ENCODE measurements at places on chromosomes 2 and 18. TPM values are rescaled to one million over a fixed set of nuclear protein-coding genes. Genes with fewer than 3 reads are reported as not detected.
A peak's percentile ranks its signal among the peaks of the same experiment; 100 is the strongest.

Gene TWIST2
- not detected for total RNA-seq

DNA sequence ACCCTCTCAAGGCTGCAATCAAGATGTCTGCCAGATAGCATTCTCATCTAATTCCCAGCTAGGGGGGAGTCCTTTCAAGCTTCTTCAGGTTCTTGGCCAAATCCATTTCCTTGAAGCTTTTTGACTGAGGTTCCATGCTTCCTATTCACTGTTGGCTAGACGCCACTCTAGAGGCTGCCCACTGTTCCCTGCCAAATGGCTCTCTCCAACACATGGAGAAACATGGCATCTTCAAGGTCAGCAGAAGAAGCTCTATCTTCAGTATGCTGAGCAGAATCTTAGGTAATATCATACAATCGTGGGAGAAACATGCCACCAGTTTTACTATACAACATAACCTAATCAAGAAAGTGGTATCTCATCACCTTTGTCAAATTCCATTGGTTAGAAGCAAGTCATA is 1985.1 kb upstream of the CELF4 start:
- no peak for DNase-seq
- no peaks in the 10 kb centered on the region for H3K4me1 ChIP-seq
- H3K27ac ChIP-seq = no peak overlapping the region

DNA sequence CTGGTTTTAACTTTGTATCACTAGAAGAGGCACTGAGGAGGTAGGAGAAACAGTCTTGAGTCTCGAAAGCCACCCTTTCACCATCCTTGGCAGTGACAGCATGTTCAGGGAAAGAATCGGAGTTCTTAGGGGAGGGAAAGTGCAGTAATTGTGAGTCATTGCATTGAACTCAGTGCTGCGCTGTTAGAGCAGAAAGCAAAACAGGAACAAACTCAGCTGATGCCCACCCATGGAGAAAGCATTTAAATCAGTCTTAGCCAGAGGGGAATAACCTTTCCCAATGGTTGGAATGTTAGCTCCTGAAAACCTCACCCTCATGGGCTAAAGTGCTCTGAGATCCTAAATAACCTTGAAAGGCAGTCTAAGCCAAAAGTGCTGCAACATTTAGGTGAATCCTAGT is 845.6 kb upstream of the CNTNAP5 start:
- H3K27me3 ChIP-seq = no peaks in the 10 kb centered on the region
- no peak overlapping the region for H3K4me3 ChIP-seq
- no peaks in the 10 kb centered on the region for H3K36me3 ChIP-seq
- no peak for DNase-seq
- no peak overlapping the region for H3K27ac ChIP-seq

DNA sequence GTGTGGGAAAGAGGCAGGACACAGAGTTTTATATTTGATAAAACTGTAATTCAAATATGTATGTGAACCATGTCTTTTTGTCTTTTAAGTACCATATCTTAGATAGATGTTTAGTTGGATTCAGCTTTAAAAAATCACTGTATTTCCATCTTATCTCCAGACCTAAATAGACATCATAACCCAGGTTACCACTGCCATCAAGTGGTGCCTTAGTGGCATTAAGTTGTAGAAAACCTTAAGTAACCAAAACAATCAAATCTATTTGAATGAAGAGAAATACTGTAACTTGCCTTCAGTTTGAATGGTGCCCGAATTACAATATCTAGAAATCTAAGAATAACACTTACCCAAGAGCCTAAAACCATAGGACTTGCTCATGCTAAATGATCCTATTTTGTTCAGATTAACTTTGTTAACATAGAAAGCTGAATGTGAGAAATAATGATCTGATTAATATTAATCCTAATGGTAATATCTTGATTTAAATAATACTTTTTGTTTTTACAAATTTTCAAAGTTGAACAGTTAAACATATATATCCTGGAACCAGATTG is 92.5 kb upstream of the MAP2 start:
- no peaks in the 10 kb centered on the region for H3K36me3 ChIP-seq
- no peak overlapping the region for H3K4me3 ChIP-seq
- H3K4me1 ChIP-seq = no peaks in the 10 kb centered on the region
- H3K27me3 ChIP-seq = peaks cover 2% of the 10 kb centered on the region
- no peak overlapping the region for H3K27ac ChIP-seq

- H3K36me3 ChIP-seq = no peaks in the 10 kb centered on the region
- peaks cover 27% of the 10 kb centered on the region for H3K27me3 ChIP-seq
- H3K27ac ChIP-seq = no peak overlapping the region
- H3K4me3 ChIP-seq = no peak overlapping the region
- H3K4me1 ChIP-seq = no peaks in the 10 kb centered on the region
Measured at GRCh38 chr2:165401285-165401852, 68.1 kb upstream of the CSRNP3 start.

- no peaks in the 10 kb centered on the region for H3K27me3 ChIP-seq
- no peak overlapping the region for H3K4me3 ChIP-seq
- no peaks in the 10 kb centered on the region for H3K4me1 ChIP-seq
- no peaks in the 10 kb centered on the region for H3K36me3 ChIP-seq
- DNase-seq = no peak
- no peak overlapping the region for H3K27ac ChIP-seq
Measured at GRCh38 chr2:23235292-23235691, 149.7 kb upstream of the KLHL29 start.

- no peaks in the 10 kb centered on the region for H3K4me1 ChIP-seq
- no peak overlapping the region for H3K4me3 ChIP-seq
- H3K36me3 ChIP-seq = no peaks in the 10 kb centered on the region
- no peak for DNase-seq
- H3K27ac ChIP-seq = no peak overlapping the region
Measured at GRCh38 chr2:134852518-134852917, 14.1 kb downstream of the ACMSD start.

DNA sequence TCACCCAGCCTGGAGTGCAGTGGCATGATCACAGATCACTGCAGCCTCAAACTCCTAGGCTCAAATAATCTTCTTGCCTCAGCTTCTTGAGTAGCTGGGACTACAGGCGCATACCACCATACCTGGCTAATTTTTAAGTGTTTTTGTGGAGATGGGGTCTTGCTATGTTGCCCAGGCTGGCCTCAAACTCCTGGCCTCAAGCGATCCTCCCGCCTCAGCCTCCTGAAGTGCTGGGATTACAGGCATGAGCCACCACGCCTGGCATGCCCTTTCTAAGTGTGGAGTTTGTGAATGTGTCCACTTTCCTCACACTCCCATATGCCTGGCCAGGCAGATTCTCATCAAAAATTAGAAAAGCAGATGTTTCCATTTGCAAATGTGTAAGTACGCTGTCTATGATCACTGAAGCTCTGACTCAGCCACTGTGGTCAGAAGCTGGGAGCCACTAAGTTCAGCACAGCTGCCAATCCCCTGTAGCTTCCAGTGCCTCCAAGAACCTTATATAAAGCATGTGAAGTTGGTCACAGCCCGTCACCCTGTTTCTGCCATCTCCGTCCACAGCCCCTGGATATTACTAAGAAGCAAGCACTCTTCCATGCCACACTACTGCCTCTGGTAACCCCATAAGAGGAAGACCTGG is 155.4 kb downstream of the FAM210A start:
- H3K27me3 ChIP-seq = no peaks in the 10 kb centered on the region
- peak overlapping the region; percentile 1 for H3K4me3 ChIP-seq
- peaks cover 63% of the 10 kb centered on the region for H3K4me1 ChIP-seq
- H3K27ac ChIP-seq = peak overlapping the region; percentile 45
- no peak for DNase-seq

DNA sequence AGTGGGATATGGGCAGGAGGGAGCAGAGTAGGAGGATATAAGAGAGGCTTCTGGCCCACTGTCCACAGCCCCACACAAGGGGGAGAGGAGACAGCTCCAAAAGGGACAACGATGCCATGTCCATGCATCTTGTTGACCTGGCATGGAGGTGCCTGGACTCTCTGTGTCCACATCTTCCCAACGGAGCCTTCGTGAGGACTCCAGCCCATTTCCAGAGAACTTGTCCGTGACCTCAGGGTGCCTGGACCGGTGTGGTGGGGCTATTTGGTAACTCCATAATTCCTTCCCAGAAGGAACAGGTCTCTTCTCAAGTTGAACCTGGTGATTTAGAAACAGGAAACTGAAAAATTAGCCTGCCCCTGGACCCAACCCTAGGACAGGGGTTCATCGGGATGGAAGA is 133.9 kb downstream of the CYP26B1 start:
- H3K4me3 ChIP-seq = no peak overlapping the region
- DNase-seq = no peak
- H3K27ac ChIP-seq = no peak overlapping the region
- H3K27me3 ChIP-seq = no peaks in the 10 kb centered on the region
- H3K36me3 ChIP-seq = no peaks in the 10 kb centered on the region
- no peaks in the 10 kb centered on the region for H3K4me1 ChIP-seq

DNA sequence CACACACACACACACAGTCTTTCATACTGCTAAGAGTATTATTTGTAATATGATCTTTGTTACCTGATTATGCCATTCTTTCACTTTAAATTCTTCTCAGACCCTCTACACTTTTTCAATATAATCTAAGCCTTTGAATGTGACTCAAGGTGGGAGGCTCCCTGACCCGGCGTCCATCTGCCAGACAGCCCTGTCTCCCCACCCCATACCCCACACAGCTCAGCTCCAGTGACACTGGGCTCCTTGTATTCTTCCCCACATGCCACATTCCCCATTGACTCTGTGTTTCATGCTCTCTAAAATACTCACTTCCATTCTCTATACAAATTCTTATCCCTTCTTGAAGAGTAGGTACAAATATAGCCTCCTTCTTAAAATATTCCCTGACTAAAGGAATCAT is 442.2 kb downstream of the TGIF1 start:
- no peak overlapping the region for H3K27ac ChIP-seq
- no peak for DNase-seq
- H3K27me3 ChIP-seq = no peaks in the 10 kb centered on the region
- no peak overlapping the region for H3K4me3 ChIP-seq
- no peaks in the 10 kb centered on the region for H3K36me3 ChIP-seq
- H3K4me1 ChIP-seq = no peaks in the 10 kb centered on the region

DNA sequence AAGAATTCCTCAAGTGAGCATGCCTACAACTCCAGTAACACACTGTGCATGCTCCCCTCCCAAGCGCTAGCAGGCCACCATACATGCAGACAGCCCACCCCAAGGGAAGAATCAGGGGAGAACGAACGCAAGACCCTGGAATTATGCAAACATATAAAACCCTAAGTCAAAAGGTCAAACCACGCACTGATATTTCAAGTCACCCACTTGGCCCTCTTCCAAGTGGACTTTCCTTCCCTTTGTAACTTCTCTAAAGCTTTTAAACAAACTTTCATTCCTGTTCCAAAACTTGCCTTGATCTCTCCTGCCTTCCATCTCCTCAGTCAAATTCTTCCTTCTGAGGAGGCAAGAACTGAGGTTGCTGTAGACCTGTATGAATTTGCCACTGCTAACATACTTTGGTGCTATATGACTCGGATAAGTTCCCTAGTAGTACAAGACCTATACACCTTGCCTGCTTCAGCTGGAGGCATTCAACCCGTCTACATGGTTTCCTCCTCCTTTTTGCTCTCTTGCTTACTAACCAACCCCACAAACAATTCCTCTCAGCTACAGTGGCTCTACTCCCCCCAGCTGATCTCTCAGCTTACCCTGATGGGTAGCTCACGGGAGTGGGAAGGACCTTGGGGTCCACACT is 11.1 kb upstream of the RPIA start:
- H3K27ac ChIP-seq = no peak overlapping the region
- H3K4me1 ChIP-seq = no peaks in the 10 kb centered on the region
- no peak for DNase-seq
- no peak overlapping the region for H3K4me3 ChIP-seq
- H3K27me3 ChIP-seq = peaks cover 2% of the 10 kb centered on the region

Gene GALR1
- not detected for total RNA-seq

Gene SERPINB4
- total RNA-seq = not detected

- H3K4me1 ChIP-seq = no peaks in the 10 kb centered on the region
- no peak overlapping the region for H3K4me3 ChIP-seq
- no peak for DNase-seq
- H3K27me3 ChIP-seq = peaks cover 5% of the 10 kb centered on the region
- H3K27ac ChIP-seq = no peak overlapping the region
- H3K36me3 ChIP-seq = no peaks in the 10 kb centered on the region
Measured at GRCh38 chr2:186572705-186573104, 17.2 kb upstream of the ITGAV start.

DNA sequence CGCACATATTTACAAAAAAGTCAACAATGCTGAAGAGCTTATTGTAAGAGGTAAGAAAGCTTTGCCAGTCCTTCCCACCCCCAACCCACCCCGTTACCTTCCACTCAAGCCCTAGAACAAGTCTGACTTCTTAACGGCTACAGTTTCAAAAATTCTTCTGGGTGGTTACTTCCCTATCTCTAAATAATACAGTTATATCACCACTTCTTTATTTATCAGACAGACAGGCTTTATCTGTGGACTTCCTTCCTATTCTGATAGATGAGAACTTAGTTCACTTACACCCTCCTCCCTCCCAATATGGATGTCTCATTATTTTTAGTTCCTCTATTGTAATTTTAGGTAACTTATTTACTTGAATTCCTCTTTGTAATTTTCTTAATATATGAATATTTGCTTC is 26.7 kb upstream of the ACTR3 start:
- no peaks in the 10 kb centered on the region for H3K27me3 ChIP-seq
- H3K36me3 ChIP-seq = peaks cover 7% of the 10 kb centered on the region
- H3K4me1 ChIP-seq = peaks cover 5% of the 10 kb centered on the region
- no peak for DNase-seq

GRCh38 chr2:120344214-120344975 is 1.5 kb upstream of the INHBB start:
- no peak overlapping the region for H3K27ac ChIP-seq
- no peak overlapping the region for H3K4me3 ChIP-seq
- H3K36me3 ChIP-seq = no peaks in the 10 kb centered on the region
- no peak for DNase-seq

GRCh38 chr2:55865096-55865835 is 58.3 kb downstream of the EFEMP1 start:
- no peaks in the 10 kb centered on the region for H3K36me3 ChIP-seq
- no peak for DNase-seq
- H3K27ac ChIP-seq = no peak overlapping the region
- no peaks in the 10 kb centered on the region for H3K4me1 ChIP-seq

Gene SEH1L
- total RNA-seq = 121 TPM

Gene EPHA4
- 0.23 TPM for total RNA-seq

DNA sequence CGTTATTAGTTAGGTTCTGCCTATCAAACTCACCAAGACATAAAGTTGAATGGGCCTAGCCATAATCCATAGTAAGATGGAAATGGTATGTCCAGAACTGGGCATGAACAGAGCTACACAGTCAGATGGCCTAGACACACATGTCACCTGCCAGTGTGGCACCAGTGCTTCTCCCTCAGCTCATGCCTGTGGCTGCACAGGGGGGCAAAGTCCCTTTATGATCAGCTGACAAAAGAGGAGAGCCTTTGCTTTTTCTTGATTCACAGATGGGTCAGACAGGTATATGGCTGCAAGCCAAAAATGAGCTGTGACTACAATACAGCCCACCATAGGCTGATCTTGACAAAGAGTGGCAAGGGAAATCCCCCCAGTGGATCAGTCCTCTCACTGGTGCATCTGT is 28.3 kb upstream of the STARD7 start:
- H3K36me3 ChIP-seq = peaks cover 1% of the 10 kb centered on the region
- H3K27ac ChIP-seq = no peak overlapping the region
- H3K4me1 ChIP-seq = peaks cover 16% of the 10 kb centered on the region

Gene FBXO15
- total RNA-seq = 0.83 TPM

GRCh38 chr2:647003-647560 is 30.1 kb downstream of the TMEM18 start:
- H3K4me3 ChIP-seq = no peak overlapping the region
- no peaks in the 10 kb centered on the region for H3K4me1 ChIP-seq
- no peak overlapping the region for H3K27ac ChIP-seq
- DNase-seq = no peak
- no peaks in the 10 kb centered on the region for H3K36me3 ChIP-seq

GRCh38 chr2:70474256-70474848 is 79.3 kb downstream of the TGFA start:
- DNase-seq = no peak
- H3K36me3 ChIP-seq = no peaks in the 10 kb centered on the region
- no peak overlapping the region for H3K4me3 ChIP-seq
- H3K27me3 ChIP-seq = no peaks in the 10 kb centered on the region
- H3K27ac ChIP-seq = no peak overlapping the region
